ENCODE measurements at places on chromosomes 6 and 20.

GRCh38 chr6:54204921-54205591, 93.8 kb downstream of the MLIP start:
- no peak for DNase-seq

DNA sequence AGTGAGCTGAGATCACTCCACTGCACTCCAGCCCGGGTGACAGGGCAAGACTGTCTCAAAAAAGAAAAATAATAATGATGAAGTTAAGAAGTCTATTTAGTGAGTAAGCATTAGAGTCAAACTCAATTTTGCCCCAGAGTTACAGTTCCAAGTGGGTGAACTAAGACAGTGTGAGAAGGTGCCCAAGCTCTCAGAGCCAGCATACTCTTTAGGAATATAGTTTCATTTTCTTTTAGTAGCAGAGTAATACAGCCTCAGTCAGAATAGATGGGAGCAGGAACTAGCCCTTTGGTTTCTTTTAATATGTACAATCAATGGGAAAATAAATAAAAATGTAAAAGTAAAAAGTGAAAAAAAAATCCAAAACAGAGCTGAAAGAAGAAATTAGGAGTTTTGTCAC, 87.0 kb upstream of the ADGRF1 start:
- DNase-seq, result no peak

GRCh38 chr6:157667211-157668008, 155.6 kb upstream of the SNX9 start:
- DNase-seq, result no peak

DNA sequence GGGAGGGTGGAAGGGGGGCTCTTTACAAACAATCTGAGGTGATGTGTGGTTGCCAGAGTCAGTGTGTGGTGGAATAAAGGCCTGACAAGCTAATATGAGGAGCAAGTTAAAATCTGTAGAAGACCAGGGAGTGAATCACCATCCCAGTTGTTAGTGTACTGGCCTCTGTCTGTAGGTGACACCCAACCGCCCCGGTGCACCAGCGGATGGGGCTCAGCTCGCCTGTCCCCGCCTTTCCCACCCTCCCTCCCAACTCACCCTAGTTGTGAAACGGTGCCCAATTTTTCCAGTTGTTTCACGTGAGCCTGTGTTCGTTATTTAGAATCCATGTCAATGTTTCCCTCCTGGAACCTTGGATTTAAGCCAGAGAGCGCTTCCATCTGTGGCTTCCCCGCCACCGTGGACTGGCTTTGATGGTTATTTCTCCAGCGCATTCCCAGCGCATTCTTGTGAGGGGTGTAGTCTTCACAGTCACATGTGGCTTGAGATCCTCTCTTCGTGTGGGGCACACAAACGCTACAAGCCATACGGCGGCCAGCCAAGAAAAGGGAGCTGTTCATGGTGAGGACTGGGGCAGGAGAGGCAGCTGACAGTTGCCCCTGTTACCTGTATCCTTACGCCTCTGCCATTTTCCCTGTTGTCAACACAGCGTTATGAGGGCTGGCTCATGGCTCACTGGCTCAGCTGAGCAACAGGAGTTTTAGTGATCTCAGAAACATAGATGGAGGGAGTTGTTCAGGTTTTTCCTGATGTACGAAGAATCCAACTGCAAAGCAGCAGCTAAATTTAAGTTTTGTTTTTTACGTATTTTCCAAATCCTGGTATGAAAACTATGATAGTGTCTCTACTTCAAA, 137.6 kb downstream of the ZDHHC14 start:
- DNase-seq, result no peak

GRCh38 chr20:58432186-58432954, 43.3 kb downstream of the VAPB start:
- no peak for DNase-seq

DNA sequence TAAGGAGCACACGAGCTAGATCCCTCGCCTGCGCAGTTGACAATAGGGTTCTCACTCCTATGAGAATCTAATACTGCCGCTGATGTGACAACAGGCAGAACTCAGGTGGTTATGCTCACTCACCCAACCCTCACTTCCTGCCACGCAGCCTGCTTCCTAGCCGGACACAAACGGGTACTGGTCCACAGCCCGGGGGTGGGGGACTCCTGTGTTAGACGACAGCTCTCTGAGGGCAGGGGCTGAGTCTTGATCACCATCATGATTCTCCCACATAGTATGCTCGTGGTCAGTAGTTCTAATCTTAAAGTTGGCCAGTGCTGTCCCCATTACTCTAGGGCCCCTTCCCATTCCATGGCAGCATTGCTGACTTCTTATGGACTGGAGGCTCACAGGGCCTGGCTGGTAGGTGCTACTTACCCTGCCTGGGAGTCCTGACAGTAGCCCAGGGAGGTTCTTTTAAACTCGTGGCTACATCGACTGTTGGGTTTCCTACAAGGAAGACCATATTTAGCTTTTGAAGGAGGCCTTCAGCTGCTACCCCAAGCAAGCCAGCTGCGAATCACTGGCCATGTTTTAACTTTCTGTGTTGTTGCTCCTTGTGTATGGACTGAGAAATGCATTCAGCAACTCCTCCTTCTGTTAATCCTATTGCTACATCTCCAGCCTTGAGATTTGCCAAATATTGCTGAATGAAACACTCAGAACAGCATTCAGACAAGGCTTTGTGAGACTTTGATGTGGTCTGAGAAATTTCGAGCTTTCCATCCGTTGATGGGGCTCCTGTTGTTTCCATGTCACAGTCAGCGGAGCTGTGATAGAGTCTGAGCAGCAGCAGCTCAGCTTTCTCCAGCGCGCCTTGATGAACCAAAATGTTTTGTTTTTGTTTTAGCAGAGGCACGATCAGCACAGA, 300.3 kb downstream of the NRN1 start:
- DNase-seq, result no peak

All from SK-N-MC (cell line).